ENCODE measurements at places on chromosomes 2 and 18.

DNA sequence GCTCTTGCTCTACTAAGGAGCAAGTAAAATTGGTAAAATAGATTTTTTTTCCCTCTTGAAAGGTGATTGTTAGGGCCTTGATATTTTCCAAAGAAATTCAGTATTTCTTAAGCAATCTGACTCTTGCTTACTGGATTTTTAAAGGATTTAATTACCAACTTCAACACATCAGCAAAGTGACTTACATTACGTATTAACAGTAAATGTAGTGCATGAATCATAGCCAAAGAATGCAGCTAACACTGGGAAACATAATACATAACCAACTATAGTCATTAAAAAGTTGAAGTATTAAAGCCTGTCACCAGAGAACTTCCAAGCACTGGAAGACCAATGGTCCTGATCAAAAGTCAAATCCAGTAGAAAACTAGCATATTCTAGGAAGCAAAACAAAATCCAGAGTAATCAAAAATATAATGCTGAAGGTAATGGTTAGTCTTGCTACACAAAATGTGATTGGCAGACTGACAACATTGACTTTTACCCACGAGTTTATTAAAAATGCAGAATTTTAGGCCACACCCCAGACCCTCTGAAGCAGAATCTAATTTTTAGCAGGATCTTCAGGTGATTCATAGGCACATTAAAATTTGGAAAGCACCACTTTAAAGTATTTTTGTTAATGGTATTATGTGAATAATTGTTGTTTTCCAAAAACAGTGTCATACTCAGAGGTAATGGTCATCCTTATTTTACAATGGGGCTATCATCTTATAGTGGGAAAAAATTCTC lies 31.8 kb upstream of the CAVIN2 start:
- peak; percentile 81 for DNase-seq

DNA sequence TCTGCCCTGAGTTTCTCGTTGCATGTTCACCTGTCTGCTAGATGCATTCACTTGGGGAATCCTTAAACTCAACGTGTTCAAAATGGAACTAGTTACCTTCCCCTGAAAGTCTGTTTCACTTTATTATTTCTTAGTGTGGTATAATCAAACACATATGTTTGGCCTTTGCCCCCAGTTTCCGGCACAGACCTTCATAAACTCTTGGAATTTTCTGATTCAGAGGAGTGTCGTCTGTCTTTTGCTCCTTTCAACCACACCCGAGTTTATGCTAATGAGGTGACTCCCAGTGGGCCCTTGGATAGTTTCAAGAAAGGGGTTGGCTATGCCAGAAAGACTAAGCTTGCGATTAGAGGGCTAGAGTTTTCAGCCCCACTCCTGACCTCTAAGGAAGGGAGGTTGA lies 198.9 kb downstream of the CDCA7 start:
- peak; percentile 66 for DNase-seq

GRCh38 chr2:16635791-16636699 lies 29.6 kb downstream of the CYRIA start:
- DNase-seq: no peak

DNA sequence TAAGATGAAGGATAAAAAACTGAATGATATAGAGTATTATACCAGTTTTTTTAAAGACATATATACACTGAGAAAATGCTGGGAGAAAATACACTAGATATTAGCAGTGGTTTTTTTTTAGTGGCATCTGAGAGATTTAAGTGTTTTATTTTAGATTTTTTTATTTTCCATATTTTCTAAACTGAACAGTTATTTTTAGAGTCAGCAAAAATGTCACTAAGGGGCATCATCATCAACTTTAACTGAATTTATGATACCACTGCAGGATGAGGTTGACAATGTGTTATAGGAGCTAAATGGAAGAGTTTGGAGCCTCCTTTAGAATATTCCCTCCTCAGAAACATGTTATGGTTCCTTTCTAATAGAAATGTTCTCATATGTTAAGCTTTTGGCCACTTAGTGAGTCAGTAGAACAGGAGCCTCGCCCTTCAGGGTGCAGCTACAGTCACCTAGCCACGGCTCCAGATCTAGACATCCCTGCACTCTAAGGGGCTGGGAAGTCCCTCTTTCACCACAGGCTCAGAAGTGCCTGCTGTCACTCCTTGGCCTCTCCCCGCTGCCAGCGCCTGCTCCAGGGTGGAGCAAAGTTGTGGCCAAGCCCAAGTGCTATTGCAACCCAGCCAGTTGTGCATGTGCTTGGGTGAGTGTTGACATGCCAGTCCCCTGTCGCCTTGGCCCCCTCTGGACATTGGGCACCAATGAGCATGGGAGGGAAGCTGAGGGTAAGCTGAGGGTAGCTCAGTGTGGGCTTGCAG lies 210.7 kb upstream of the RASGRP3 start:
- peak; percentile 66 for DNase-seq

DNA sequence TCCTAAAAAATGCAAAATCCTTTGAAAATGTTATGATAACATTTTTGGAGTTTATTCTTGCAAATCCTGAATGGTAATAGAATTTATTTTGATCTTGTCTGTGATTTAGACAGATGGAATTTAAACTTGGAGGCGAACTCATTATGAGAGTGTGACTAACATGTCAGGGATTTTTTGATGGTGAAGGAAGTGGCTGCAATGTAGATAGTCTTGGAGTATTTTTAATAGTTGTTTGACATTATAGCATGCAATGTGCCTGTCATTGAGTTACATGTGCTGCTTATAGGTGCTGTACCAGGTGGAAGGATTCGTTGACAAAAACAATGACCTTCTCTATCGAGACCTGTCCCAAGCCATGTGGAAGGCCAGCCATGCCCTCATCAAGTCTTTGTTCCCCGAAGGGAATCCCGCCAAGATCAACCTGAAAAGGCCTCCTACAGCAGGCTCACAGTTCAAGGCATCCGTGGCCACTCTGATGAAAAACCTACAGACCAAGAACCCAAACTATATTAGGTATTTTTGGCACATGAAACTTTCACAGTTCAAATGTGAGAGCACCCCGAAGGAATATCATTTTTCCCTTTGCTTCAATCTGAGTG lies 141.8 kb downstream of the MYO1B start:
- peak; percentile 87 for DNase-seq

All from GM23248 (cell line).